ENCODE measurements at places on chromosomes 7 and 10.
A peak's percentile ranks its signal among the peaks of the same experiment; 100 is the strongest.

- DNase-seq = no peak
Observed at GRCh38 chr10:72483471-72483870, 128.8 kb upstream of the DNAJB12 start.

GRCh38 chr10:66565999-66566398 is 359.8 kb upstream of the LRRTM3 start:
- DNase-seq = no peak

- DNase-seq = no peak
Observed at GRCh38 chr10:11906714-11907113, 83.6 kb downstream of the PROSER2 start.

DNA sequence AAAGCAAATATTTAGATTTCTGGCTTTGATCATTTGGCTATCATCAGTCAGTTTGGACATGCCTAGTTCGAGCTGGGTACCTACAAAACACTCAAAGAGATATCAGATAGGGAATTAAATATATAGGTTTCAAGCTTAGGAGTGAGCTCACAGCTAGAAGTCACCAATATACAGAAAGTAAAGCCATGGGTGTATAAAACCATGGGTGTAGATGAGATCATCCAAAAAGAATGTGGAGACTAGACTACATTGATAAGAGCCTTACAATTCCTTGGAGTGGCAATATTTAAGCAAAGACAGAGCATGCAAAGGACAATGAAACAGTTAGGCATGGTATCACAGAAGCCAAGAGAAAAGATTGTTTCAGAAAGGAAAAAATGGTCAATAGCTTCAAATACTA is 7.2 kb upstream of the RALA start:
- DNase-seq = peak; percentile 56

DNA sequence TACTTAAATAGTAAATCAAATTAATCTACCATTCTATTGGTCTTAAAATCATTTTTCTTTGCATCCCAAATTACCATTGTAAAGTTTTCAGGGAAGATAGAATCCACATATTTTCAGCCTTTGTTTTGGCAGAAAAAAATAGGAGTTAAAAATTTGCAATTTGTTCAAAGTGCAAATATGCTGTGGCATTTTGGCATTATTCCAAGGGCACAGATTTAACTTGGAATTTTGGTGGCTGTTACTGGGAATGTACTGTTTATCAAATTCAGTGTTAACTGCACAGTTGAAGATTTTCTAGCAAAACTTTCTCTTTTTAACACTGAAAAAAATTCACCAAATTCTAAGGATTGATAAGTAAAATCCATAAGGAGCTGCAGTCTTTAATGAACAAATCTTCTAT is 151.0 kb upstream of the HDAC9 start:
- DNase-seq = no peak

DNA sequence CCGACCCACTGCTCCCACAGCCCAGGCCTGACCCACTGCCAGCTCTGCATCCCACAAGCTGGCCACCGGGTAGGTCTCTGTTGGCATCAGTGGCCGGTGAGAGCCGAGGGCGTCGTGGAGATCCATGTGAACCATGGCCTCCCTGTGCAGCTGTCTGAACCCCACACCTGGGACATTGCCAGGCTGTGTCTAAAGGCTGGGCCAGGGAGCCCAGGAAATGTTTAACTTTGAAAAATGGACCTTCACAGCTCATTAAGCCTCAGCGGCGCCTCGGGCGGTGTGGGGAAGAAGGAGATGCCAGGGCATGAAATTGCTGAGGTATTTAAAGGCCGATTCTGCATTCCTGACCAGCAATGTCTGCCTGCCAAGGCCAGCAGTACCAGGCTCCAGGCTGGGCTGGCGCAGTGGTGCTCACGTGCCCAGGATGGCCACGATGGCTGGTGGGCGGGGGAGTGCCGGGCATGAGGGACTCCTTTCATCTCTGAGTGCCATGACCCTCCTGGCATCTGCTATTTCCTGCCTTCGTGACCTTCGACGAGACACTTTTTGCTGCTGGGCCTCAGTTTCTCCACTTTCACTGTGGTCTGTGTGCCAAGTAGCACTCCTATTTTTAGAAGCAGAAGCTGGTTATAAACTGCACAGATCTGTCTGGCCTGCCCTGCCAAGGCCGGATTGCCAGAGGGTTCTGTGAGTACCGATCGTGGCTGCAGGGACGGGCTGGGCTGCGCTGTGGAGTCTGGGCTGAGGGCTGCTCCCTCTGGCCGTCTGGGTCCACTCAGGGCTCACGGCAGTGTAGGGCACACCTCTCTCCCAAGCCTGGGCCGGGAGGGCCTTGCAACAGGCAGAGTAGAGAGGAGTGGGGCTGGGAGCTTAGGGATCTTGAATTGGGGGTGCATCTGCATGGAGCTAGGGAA is 21.8 kb downstream of the ELFN1 start:
- no peak for DNase-seq

- no peak for DNase-seq
Observed at GRCh38 chr7:154699417-154699816, 303.5 kb downstream of the PAXIP1 start.

- no peak for DNase-seq
Observed at GRCh38 chr10:132904814-132905649, 37.3 kb downstream of the CFAP46 start.

DNA sequence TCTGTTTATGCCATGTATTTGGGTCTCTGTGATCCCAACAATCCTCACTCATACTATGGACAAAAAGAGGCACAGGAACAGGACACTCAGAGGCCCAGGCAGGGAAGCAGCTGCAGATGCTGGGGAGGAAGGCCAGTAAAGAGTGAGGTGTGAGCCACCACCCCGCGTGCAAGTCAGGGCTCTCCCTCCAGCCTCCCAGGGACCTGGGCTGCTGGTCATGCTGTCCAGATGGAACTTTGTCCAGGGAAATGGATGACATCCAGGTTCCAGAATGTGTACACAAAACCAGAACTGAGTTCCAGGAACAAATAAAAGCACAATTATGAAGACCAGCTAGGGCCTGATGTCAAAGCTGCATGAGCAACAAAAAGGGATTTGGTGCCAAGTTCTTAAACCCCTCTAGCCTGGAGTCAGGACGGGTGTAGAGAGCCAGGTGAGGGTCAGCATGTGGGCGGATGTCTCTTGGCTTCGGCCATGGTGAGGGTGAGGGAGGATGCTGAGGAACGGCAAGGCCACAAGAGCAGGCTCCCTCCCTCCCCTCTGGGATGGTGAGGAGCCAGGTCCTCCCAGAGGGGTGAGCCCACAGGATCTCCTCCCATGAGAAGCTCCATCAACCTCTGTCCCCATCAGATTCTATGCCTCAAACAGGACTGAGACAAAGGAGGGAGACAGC is 739.7 kb downstream of the PARD3 start:
- DNase-seq = no peak

DNA sequence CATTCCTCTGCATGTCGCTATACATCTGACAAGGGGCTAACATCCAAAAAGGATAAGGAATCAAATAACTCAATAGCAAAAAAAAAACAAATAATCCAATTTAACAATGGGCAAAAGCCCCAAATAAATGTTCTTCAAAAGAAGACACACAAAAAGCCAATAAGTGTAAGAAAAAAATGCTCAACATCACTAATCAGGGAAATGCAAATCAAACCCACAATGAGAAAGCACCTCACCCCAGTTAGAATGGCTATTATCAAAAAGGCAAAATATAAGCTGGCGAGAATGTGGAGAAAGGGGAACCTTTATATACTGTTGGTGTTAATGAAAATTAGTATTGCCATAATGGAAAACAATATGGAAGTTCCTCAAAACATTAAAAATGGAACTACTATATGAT is 14.3 kb downstream of the ARHGAP12 start:
- DNase-seq = no peak

GRCh38 chr7:55538538-55538937 is 33.8 kb downstream of the VOPP1 start:
- DNase-seq = peak; percentile 83

DNA sequence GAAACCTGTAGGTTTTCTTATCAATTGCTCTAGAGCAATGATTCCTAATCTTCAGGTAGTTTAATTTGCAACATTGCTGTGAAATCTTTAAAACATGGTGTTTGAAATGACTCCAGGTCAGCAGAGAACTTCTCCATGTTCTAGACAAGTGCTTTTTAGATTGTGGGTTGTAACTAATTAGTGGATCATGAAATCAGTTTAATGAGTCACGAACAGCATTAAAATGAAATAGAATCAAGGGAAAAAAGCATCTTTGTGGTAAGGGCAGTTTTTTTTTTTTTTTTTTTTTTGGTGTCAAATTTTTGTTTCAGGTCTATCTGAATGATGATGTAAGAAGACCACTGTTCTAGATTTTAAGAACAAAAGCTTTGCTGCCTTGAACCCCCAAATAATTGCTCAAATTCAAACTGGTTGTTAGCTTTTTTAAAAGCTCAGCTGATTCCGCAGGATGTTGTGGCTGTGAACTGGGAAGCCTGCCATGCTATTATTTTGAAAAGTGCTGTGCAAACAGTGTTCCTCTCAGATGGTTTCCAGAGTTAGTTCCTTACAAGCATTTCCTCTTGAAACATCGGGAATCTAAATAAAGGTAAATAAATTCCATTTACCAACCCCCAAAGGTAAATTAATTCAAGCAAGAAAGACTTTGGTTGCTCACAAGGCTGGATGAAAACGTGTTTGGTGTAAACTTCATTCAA is 13.1 kb upstream of the PDK4 start:
- peak; percentile 36 for DNase-seq

GRCh38 chr10:98924526-98924925 is 311.1 kb downstream of the HPSE2 start:
- no peak for DNase-seq

GRCh38 chr10:28382525-28383269 is 79.8 kb upstream of the MPP7 start:
- peak; percentile 33 for DNase-seq

DNA sequence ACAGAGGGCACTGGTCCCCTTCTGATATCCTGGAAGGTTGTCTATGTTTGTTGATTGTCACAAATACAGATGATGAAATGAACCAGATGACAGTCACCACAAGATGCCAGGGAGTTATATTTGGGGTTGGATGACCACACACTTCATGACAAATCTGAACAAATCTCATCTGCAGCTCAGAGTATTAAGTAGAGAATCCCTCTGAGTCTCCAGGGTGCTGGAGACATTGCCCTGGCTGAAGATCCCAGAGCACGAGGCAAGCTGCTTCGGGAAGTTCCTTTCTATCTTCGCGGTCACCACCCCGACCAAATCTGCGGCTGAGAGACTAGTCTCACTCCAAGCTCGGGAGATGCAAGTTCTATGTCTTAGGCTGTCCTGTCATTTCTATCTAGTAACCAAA is 9.0 kb downstream of the DENND2A start:
- DNase-seq = no peak

GRCh38 chr7:142833174-142834048 is 21.5 kb upstream of the EPHB6 start:
- DNase-seq = no peak

- DNase-seq = no peak
Observed at GRCh38 chr10:95315509-95315908, 24.7 kb upstream of the PDLIM1 start.

GRCh38 chr10:52637592-52637991 is 135.0 kb downstream of the MBL2 start:
- DNase-seq = no peak

GRCh38 chr7:138095972-138096935 is 20.0 kb downstream of the AKR1D1 start:
- DNase-seq = no peak

GRCh38 chr7:56019501-56019900 is 31.7 kb downstream of the PSPH start:
- DNase-seq = no peak

DNA sequence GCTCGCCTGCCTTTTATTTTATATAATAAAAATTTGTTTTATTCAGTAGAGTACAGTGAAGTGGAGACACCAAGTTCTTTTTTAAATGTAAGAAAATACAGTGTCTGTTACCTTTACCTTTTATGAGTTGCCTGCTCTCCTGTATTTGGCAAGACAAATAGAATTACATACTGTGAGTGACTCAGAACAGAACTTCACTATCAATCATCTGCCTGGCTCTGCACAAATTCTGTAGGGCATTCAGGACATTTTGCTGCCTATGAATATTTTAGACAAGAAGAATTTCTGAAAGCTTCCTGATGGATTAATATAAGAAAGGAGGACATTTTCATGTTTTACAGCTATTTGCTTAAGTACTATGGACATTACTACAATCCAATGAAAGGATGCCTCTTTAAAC is 135.4 kb upstream of the PHF14 start:
- no peak for DNase-seq

GRCh38 chr10:29343607-29344038 is 54.8 kb downstream of the LYZL1 start:
- DNase-seq = no peak

- no peak for DNase-seq
Observed at GRCh38 chr7:87119581-87119980, 32.7 kb upstream of the DMTF1 start.

DNA sequence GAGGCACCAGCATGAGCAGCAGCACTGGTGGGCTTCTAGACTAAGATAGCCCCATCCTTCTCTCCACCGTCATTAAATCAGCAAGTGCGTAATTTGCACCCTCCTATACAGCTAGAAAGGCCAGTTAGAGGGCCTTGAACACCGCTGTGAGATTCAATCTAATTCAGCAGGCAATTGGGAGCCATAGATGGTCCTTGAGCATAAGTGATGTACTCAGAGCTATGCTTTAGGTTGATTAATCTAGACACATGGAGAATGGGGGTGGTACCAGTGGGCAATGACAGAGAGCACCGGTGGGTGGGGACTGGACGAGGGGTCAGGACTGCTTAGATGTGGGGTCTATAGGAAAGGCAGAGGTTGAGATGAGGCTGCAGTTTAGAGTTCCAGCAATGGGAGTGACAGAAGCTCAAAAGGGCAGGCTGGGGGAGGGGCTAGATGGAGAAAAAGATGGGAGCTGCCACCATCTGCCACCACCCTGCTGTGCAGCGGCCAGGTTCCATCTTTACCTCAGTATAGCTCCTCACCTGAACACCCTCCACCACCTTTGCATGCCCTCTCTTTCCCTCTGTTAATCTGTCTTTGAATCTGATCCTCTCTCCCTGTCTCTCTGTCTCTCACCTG is 87.3 kb downstream of the C10orf105 start:
- DNase-seq = no peak

DNA sequence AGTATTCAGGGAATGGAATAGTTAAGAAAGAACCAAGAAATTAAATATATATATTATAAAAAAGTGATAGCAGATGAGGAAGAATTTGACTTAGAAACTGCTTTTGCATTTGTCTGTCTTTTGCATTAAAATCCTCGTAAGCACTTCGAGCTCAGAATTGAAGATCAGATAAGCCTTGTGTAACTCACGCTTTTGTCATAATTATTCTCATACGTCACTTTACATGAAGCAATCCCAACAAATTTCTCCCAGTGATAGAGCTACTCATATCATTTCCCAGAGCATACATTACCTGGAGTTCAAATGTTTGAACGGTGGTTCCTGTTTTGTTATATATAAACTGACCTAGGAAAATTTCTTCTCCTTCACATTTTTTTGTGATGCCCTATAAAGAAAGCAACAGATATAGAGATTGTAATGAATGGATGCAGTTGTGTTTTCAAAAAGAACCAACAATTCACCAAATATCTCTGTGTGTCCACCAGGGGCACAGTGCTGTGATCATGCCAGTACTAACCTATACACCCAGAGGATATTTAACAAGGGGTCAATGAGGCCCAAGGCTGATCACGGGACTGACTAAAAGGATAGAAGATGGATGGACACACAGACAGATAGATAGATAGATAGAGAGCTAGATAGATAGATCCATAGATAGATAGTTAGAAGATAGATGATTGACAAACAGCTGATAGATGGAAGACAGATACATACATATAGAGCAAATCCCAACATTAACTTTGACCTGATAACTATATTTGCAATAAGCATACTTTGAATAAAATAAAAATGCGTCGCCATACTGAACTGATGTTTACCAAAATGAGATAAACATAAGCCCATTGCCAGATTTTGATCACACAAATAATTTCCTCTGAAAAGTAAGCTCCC is 9.3 kb upstream of the HUS1 start:
- DNase-seq = peak; percentile 13
